ENCODE measurements at places on chromosomes 7 and 10.

GRCh38 chr10:111200505-111201186 is 123.8 kb downstream of the ADRA2A start:
- no peak for DNase-seq

- DNase-seq: no peak
These were observed 40.8 kb downstream of the MYL10 start for GRCh38 chr7:101588131-101588935.

DNA sequence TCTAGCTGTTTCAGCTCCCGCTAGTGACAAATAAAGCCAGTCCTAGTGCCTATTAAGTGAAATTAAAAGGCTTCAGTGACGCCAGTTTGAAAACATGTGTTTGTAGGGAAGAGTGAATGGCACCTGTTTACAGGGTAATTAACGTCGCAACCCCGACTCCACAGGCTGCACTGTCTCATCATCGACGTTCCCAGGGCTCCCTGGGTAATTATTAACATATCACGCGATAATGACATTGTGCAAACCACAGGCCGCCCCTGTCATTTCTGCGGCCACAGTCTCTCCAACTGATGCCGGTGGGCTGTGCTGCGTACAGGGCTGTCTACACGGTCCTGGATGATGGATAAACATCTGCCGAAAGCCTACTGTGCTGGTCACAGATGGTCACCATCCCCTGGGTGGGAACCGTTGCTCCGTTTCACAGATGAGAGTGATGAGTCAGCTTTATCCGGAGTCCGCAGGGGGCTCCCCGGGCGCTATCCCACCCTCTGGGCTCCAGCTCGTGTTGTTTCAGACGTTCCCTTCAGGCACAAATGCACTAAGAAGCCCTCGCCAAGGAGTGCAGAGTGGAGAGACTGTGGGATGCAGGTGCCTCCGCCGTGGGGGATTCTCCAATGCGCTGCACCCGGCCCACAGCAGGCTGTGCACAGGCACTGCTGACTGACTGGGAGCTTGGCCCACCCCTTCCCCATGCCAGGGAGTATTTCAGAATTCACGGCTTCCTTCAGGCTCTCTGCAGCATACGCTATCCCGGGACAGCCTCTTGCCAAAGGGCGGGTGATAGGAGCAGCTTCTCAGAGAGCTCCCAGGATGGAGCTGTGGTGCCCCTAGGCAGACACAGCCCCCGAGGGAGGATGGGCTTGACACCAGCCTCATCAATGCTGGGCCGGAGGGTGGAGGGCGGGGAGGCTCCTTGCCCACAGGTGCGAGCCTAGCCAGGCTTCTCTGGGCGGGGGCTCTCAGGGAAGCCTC is 491.8 kb upstream of the FOXK1 start:
- DNase-seq: no peak

DNA sequence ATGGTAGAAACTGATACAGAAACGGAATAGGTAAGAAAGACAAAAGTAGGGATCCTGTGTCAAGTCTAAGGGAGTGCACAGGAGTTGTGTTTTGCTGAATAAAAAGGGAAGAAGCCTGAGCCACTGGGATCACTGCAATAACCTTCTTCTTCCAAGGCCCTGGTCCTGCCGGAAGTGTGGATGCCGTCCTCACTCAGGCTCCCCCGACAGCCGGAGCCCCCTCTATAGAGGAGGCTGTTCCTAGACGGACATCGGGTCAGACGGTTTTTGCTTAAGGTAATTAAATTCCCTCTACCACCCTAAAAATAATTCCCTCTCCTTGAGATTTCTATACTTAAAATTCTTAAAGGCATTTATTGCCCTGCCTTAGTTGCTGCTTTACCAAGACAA is 566.9 kb downstream of the PTPRN2 start:
- DNase-seq: no peak

GRCh38 chr7:48042216-48042615 is 6.9 kb downstream of the C7orf57 start:
- DNase-seq: no peak

DNA sequence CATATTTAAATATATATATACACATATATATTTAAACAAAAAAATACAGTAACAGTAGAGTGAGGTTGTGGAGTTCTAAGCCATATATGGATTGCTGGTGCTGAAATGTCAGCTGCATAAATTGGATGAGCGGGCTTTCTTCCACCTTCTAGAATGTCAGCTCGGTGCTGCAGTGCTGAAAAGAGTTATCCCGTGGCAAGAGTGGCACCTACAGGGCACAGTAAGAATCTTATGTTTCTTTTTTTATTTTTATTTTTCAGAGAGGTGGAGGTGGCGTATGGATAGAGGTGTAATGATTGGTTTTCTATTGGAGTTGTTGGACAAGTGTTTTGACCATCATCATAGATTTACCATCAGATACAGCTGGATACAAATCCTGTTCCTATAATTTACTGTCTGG is 86.2 kb upstream of the DYNC1I1 start:
- no peak for DNase-seq

DNA sequence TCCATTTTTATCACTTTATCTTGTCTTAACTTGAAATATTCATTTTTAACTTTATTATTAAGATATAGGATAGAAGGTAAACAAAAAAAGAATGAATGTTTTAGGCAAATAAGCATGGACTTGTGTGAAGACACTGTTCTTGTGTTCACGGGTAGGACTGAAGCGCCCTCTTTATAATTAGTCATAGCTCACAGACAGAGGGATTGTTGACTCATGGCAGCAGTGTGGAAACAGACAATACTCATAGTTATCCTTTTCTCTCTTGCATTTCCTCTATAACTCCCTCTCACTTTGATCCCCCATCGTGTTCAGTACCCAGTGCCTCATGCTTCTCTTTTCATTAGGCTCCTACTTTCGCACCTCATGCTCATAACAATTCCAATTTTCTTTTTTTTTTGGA is 731.8 kb downstream of the PHTF2 start:
- DNase-seq: no peak

Measured in occipital lobe (tissue), 3 donors.